ENCODE measurements at places on chromosomes 5 and 9.
A peak's percentile ranks its signal among the peaks of the same experiment; 100 is the strongest.

GRCh38 chr9:38023661-38024035 lies 45.4 kb downstream of the SHB start:
- DNase-seq: no peak

- DNase-seq: peak; percentile 20
These were observed 15.6 kb downstream of the NDUFAF2 start for GRCh38 chr5:60960591-60960990.

- DNase-seq: no peak
These were observed 55.9 kb downstream of the ADAM19 start for GRCh38 chr5:157519579-157520253.

DNA sequence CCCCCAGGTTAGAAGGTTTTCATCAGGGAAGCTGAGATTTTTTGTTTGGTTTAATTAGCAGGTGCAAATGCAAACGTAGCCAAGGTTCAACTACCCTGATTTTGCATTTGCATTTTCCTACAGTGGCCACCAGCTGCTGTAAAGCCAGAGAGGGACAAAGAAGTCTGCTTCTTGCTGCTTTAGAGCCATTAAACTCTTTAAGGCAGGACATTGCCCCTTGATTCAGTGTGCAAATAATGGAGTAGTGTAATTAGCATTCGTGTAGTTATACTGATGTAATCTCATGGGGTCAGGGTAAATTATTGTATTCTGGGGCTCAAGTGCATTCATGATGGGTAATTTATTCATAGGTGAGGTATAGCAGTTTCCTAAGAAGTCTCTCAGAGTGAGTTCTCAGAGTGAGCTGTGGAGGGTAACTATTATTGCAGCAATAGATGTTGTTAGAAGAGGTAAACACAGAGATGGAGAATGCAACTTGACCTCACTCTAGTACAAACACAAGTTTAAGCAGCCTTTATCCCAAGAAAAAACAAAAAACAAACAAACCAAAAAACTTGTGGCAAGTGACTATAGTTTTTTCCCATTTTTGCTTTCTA lies 526.5 kb downstream of the KIF4B start:
- no peak for DNase-seq

- DNase-seq: peak; percentile 97
These were observed at the start of the genes MED22 and RPL7A for GRCh38 chr9:133347985-133348717. MED22 (minus strand) TSS chr9:133348131; CDS start chr9:133346662, 1,469 bp downstream. RPL7A (plus strand) TSS chr9:133348218; CDS start chr9:133348244, 26 bp downstream.

DNA sequence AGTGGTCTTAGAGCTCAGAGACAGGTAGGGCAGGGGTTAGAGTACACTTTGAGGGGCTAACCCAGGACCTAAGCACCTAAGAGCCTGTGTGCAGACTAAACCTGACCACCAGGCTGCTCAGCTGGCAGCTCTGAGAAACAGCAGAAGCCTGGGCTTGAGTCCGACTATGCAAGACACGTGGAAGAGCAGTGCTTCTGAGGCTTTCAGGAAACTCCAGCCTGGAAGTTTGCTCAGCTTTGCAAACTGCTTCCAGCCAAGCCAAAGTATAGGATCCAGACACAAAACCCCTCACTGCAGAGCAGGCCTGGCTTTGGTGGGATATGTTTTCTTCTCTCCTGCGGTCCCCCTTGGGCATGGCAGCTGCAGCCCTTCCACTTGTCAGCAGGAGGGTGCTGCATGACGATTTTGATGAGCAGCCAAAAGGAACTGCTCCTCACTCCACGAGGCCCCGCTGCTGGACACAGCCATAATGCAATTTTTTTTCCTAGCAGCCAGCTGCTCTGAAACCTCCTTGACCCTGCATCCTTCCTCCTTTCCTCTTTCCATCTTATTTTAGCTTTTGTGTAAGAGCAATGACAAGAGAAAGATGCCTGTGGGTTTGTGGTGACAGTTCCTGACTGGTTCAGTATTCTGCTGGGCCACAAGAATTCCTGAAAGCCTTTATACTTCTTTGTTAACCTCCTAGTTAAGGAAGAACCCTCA lies 123.1 kb downstream of the LIFR start:
- DNase-seq: peak; percentile 17

DNA sequence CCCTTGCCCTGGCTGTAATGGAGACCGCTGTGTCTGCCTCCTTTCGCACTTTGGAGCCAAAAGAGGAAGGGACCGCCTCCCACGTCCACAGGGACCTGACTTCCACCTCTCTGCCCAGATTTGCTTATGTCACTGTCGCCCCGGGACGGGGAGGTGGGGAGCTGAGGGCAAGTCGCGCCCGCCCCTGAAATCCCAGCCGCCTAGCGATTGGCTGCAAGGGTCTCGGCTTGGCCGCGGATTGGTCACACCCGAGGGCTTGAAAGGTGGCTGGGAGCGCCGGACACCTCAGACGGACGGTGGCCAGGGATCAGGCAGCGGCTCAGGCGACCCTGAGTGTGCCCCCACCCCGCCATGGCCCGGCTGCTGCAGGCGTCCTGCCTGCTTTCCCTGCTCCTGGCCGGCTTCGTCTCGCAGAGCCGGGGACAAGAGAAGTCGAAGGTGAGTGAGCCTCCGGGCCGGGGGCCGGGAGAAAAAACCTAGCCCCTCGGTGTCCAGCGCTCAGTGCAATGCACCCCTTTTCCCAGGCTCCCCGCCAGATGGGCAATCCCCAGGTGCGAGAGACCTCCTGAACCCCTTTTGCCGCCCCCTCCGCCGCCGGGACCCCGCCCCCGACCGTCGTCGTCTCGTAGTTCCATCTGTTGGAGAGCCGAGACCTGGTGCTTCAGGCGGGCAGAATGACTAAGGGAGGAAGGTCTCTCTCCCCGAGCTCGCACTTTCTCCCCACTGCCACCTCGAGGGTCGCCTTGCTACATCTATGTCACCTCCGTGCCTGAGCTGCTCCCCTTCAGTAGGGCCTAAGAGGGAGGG lies at the start of gene GPX3:
TSS of gene GPX3 (plus strand) at position 288 of the 807 bp plus-strand sequence. CDS start at position 352, 64 bp downstream.
- peak; percentile 92 for DNase-seq

GRCh38 chr9:33731625-33732024 lies 63.7 kb upstream of the PRSS3 start:
- DNase-seq: no peak

DNA sequence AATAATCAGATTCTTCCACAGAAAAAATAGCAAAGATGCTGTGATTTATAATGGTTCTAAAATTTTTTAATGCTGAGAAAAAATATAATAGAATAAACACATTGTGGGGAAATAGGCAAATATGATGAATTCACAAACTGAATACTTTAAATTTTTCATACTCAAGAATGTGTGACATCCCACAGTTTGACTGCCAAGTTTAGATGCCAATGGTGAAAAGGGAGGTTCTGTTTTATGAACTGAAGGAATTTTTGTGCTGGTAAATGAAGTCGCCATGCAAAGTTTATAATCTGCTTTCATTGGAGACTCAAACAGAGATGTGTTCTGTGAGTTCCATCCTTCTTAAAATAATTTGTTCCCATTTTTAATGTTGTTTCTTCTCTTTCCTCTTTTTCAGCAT lies 367.5 kb upstream of the ADAMTS16 start:
- no peak for DNase-seq

GRCh38 chr9:36967997-36968396 lies 66.1 kb downstream of the PAX5 start:
- DNase-seq: no peak

DNA sequence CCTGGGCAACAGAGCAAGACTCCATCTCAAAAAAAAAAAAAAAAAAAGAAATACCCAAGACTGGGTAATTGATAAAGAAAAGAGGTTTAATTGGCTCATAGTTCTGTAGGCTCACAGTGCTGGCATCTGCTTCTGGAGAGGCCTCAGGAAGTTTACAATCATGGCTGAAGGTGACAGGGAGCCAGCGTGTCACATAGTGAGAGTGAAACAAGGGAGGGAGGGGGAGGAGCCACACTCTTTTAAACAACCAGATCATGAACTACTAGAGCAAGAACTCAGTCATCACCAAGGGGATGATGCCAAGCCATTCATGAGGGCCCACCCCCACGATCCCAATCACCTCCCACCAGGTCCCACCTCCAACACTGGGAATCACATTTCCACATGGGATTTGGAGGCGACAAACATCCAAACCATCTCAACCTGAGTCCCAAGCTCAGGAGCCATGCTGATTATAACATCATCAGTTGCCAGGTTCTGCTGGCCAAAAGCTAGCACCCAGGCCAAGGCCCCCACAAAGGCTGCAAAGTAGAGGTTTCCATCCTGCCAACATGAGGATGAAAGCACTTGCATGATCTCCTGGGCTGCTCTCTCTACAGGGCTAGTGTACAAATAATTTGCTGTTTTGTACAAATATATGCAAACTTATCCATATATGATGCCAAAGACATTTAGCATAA lies 15.3 kb downstream of the DENND1A start:
- DNase-seq: no peak

DNA sequence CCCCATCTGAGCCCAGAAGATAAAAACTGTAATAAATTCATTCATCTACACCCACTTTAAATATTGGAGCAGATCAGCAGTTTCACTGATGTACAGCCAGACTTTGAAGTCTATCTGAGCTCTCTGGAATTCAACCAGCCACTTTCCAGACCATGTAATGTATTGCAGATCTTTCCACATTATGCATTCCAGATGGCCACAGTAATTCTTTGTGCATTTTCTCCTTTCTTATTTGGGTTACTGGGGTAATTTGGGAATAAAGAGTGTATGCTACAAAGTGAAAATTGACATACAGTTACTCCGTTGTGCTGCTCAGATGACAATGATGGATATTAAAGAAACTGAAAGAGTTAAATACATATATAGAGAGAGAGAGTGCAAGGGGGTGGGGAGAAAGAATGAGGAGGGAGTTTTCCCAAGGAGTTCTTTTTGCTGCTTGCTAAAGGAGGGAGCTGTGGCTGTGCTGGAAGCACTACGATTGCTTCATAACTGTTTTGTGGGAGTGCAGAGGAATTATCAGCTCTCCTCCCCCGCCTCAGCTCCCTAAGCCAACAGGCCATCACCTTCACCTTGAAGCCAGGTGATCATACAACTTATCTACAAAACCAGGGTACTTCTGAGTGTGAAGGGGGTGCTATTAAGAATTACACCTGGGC lies 152.8 kb downstream of the GAS1 start:
- DNase-seq: no peak

DNA sequence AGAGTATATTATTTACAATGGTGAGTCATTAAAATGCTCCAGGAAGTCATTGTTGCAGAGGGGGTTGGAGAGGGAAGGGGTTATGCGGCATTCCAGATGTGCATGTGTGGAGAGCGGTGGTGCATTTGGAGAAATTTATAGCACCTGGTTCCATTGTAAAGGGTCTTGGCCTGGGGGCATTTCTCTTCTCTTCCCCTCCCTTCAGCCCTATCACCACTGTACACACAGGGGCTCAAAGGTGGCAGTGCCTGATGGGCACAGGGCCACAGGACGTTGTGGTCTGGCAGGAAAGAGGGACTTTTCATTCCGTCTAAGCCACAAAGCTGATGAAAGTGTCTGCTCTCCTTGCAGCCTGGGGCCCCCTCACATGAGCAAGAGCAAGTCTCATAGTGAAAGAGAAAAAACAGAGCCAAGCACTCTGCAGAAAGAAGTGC lies 442.4 kb upstream of the ZNF462 start:
- DNase-seq: no peak

GRCh38 chr9:71352837-71353236 lies 231.4 kb upstream of the TRPM3 start:
- DNase-seq: peak; percentile 20

DNA sequence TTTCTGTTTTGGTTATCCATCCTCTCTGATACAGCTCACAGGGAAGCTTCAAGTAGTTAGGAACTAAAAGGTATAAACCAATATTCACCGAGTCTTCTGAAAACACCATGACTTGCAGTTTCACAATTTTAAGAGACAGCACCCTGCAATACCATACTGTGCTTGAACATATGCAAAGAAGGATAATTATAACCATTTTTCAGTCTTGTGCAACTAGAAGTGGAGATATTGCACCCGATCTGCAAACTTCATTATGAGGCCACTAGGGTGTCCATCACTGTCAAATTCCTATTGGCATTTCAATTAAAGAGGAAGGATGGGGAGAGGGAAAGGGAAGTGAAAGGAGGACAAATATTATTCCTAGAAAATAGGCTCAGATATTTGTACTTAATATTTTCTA lies 32.4 kb upstream of the CEP120 start:
- no peak for DNase-seq

DNA sequence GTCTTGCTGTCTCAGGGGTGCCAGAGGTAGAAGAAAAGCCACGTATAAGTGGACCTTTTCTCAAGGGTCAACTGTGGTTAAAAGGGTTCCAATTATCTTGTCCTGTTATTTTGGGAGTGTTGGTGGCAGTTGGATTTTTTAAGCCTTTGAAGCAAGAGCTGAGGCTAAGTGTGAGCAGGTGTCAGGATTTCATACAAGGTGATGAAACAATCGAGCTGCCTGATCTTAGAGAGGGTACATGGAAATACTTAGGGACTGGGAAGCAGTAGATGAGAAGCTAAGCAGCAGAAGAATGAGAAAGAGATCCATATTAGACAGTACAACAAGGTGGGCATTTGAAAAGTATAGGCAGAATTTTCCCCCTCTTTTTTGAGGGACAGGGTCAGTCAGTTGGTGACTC lies 23.6 kb downstream of the FOCAD start:
- DNase-seq: no peak

DNA sequence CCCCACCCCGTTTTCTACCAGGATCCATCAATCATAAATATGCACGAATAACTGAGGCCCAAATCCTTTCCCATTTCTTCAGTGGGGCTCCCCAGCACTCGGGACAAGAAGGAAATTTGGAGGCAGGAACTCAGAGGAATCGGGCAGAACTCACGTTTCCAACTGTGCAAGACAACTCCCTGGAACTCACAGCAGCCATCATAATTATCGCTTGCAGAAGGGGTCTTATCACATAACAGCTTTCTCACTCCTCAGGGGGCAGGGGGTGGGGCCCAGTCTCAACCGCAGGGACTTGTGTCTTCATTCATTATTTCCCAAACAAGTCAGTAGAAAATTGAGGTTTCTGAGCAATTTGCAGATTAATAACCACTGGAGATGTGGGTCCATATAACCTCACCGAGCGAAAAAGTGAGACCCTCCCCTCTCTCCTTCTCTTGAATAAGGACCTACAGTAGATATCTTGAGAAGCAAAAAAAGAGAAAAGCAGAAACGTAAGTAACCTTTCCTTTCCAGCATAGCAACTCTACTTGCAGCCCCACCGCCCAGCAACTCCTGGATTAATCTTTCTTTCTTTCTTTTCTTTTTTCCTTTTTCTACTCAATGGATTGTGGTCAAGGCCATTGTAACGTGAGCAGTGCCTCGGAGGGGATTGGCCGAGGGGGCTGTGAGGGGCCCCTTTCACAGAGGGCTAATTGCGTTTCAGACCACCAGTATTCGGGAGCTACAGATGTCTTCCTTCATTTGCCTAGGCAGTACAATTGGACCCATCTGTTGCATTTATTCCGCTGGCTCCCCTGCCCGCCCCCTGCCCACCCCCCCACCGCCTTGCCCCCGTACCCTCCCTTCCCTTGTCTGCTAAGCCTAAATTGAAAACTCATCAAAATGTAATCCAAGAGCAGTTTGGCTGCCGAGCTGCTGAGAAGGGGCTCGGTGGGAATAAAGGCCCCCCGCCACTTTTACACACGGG lies 24.7 kb upstream of the TIFAB start:
- no peak for DNase-seq

Data from cerebellar cortex (tissue), 1 donor.